ENCODE measurements at places on chromosomes 5 and 9. TPM values are rescaled to one million over a fixed set of nuclear protein-coding genes. Genes with fewer than 3 reads are reported as not detected.

The FCN2 gene
- not detected for total RNA-seq

The MYMK gene
- total RNA-seq = not detected

The ARHGEF37 gene
- total RNA-seq = 8.5 TPM

The C9orf40 gene
- 6.4 TPM for total RNA-seq

The AJM1 gene
- total RNA-seq = 1.6 TPM

The PTTG1 gene
- total RNA-seq = 81.2 TPM

The CTNND2 gene
- total RNA-seq = not detected

The PARP8 gene
- 4.5 TPM for total RNA-seq

The LCN9 gene
- not detected for total RNA-seq

The ANKRD18B gene
- total RNA-seq = 0.93 TPM

The GCNT1 gene
- total RNA-seq = 1.7 TPM

The GRM6 gene
- not detected for total RNA-seq

The FSD1L gene
- 4.5 TPM for total RNA-seq

Data from glomerular endothelial cell (primary cell).